T-helper 2 cell (primary cell): ENCODE measurements at places on chromosomes 4 and X.
A peak's percentile ranks its signal among the peaks of the same experiment; 100 is the strongest.

- no peak for DNase-seq
Measured at GRCh38 chr4:2958446-2958845, 4.8 kb downstream of the NOP14 start.

- no peak for DNase-seq
Measured at GRCh38 chr4:173187732-173188131, 19.1 kb downstream of the GALNT7 start.

DNA sequence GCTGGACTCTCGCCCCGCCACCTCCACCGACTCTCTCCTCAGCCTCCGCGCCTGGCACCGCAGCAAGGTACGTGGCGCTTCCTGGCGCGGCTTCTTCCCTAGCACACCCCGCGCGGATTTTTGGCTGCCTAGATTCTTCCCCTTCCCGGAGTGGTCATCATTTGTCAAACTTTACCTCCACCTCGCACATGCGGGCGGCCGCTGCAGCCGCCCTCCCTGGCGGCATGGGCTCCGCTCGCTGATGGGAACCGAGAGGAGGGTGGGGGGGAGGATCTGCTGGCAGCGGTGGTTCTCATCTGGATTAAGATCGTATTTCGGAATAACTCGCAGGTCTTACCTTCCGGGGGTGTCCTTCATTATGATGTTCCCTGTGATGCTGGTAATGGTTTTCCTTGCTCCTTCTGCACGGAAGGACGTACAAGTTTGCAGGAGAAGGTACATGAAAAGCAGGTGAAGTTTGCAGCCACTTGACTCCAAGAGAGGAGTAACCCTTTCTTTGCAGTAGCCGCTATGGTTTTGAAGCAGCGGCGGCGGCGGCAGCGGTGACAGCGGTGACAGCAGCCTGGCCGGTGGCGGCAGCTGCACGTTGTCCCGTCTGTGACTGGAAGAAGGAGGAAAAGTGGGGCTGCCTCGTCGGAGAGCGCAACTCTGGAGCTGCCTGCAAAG is 2183.9 kb upstream of the TENM3 start:
- no peak for DNase-seq

GRCh38 chrX:55107262-55107661 is 18.4 kb downstream of the PAGE2 start:
- no peak for DNase-seq

- peak; percentile 52 for DNase-seq
Measured at GRCh38 chr4:162497564-162498167, 333.9 kb upstream of the FSTL5 start.

GRCh38 chrX:27229721-27230120 is 233.4 kb downstream of the PPP4R3C start:
- no peak for DNase-seq

DNA sequence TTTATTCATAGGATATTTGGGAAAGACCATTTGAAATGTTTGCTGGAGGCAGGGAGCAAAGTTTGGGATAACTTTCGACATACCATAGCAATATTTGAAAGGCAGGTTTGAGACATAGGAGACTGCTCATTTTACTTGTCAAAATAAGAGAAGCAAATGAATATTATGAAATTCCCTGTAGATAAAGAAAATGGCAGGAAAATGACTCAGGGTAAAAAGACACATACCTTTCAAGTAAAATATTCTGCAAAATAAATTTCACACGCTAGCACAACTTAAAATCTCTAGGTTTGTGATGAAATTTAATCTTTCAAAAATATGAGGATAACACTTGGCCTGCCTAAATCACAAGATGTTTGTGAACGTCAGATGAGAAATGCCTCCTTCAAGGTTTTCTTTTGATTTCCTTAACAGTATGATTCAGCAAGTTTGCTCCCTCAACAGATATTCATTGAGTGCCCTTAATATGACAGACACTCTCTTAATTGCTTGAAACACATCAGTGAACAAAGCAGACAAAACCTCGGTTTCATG is 6.6 kb downstream of the TMEM156 start:
- DNase-seq: no peak

- DNase-seq: no peak
Measured at GRCh38 chr4:175646802-175647201, 165.3 kb downstream of the GPM6A start.

GRCh38 chr4:24704149-24704548 is 91.2 kb upstream of the SOD3 start:
- DNase-seq: no peak

- no peak for DNase-seq
Measured at GRCh38 chr4:143287572-143287923, 49.1 kb upstream of the GAB1 start.

GRCh38 chrX:117532339-117532738 is 584.3 kb downstream of the KLHL13 start:
- no peak for DNase-seq

- DNase-seq: peak; percentile 80
Measured at GRCh38 chr4:183504930-183505610, at the start of gene ING2. TSS of gene ING2 (plus strand) at chr4:183505058. CDS start at chr4:183505196, 138 bp downstream.

DNA sequence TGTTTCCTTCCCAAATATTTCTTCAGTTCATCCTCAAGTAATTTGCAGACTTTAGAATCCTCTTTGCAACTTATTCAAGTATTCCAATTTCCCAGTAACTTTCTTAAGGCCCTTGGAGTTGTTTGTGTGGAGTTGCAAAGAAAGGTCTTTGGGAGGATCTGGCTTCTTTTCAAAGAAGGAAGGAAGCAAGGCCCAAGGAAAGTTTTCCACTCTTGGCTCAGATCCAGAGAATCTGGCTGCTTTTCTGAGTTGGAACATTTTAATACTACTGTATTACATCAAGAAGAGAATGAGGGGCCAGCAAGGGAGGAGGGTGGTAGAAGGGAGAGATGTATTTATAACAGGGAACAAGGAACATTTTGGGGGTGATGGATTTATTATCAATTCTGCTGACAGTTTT is 10.5 kb downstream of the CDX4 start:
- DNase-seq: no peak

DNA sequence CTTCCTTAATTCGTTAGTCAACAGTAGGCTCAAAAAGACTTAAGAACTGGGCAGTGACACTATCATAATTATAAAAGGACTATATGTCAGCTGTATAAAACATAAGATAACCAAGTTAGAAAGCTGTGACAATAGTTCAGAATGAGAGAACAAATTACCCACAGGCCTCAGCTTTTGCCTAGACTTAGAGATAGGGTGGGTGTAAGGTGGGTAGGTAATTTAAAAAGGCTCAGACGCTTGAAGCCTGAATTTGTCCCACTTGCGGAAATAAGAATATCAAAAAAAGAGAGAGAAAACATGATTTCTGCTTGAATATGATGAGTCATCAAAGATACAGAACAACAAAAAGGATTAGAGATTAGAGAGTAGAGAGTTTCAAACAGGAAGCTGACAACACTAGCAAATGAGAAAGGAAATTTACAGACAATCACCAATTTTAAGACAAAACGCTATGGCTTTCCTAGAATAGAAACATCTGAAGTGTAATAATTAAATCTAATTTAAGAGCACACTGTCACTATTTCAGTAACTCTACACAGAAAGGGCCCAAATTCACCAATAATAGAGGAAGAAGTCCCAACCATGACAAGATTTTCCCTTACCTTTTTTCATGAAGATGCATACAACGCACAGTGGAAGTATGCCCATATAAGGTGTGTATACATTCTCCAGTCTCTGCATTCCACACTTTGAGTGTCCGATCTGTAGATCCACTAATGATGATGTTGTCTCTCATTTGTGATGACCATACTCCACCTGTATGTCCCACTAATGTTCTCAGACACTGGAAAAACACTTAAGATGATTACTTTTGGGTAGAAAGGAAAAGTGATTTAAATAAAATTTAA is 208.1 kb downstream of the FBXW7 start:
- no peak for DNase-seq
